ENCODE measurements at places on chromosomes 5 and 9.

DNA sequence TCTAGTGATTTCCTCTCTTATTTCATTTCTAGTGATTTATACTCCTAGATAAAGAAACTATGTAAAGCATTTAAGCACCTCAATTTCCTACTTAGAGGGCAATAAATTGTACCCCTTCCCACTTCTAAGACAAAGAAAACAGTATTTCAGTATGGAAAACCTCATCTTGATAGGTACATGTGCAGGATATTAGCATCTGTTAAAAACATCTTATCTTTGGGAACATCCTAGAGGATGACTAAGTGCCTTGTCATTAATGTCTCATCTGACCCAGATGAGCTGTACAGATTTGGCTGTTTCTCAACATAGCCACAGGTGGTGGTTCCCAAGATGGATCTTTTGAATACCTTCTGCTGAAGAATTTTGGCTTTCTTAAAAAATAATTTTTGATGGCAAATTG is 5.7 kb downstream of the MEGF10 start:
- no peak for DNase-seq

GRCh38 chr5:96284727-96285389 is 148.2 kb downstream of the PCSK1 start:
- no peak for DNase-seq

GRCh38 chr9:127608104-127608966 is 3.7 kb upstream of the STXBP1 start:
- no peak for DNase-seq

- DNase-seq: no peak
These were observed 1774.7 kb upstream of the ACO1 start for GRCh38 chr9:30609713-30610112.

- DNase-seq: no peak
These were observed 82.4 kb downstream of the SH3RF2 start for GRCh38 chr5:146018514-146019375.

DNA sequence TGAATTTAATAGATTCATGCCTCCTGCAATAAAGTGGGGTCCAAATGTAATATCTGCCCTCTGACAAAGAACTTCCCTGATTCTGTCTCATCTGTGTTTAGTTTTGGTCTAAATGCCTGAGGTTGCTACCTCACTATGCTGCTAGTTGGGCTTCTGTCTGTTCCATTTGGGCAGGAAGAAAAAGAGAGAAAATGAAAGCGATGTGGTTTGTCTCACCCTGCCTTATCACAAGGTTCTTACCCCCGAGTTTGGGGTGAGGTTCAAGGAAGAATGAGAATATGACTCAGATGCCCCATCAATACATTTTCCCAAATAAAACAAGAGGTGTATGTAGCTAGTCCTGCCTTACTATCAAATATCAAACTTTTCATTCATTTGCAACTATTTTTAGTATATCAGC is 132.1 kb upstream of the MTAP start:
- DNase-seq: no peak

GRCh38 chr9:137968235-137968634 is 90.7 kb downstream of the CACNA1B start:
- no peak for DNase-seq

GRCh38 chr9:133127340-133127981 is 6.4 kb upstream of the RALGDS start:
- no peak for DNase-seq

- no peak for DNase-seq
These were observed 11.7 kb downstream of the C5 start for GRCh38 chr9:121038362-121038761.

GRCh38 chr5:44833249-44833648 is 24.5 kb downstream of the MRPS30 start:
- no peak for DNase-seq

GRCh38 chr9:1071730-1072129 is 21.6 kb downstream of the DMRT2 start:
- DNase-seq: no peak

- DNase-seq: no peak
These were observed 8.9 kb downstream of the PLPPR1 start for GRCh38 chr9:101037430-101037829.

- no peak for DNase-seq
These were observed 2.3 kb downstream of the SLC4A9 start for GRCh38 chr5:140362311-140362710.

DNA sequence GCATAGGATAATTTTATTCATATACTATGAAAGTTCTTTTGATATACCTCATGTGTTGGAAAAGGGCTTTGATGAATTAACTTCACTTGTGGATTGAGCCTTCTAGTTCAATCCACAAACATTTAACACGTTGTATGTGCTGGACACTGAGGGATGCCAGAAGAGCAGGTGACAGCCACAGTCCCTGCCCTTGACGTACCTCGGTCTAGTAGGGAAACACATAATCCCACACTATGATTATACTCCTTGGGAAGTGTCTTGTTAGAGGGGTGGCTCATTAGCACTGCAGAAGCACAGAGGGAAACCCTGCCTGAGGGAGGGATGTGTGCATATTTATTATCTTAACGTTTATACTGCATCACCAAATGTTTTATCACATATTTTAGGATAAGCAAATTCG is 61.2 kb downstream of the PIK3R1 start:
- no peak for DNase-seq

- no peak for DNase-seq
These were observed 57.8 kb downstream of the ERGIC1 start for GRCh38 chr5:172891716-172892421.

DNA sequence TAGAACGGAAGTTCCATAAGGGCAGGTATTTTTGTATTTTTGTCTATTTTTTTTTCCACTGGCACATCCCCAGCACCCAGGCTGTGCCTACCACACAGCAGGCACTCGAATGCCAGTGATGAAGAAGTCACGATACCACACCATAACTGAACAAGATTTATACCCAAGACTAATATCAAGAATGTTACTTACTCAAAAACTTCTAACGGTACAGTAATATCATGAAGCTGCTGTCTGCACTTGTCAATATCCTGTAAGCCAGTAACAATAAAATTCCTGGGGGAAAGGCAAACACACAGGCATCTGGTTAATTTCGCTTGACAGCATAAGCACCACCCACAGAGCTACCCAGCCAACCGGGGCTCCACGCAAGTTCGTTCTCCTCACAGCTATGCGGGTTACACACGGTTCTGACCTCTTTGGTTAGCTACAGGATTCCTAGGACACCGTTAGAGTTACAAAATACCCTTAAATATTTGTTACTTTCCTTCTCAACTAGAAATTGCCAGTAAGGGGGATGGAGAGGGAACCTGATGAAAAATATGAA is 1.3 kb downstream of the MED10 start:
- DNase-seq: no peak

GRCh38 chr9:125822160-125822559 is 75.0 kb downstream of the PBX3 start:
- no peak for DNase-seq

DNA sequence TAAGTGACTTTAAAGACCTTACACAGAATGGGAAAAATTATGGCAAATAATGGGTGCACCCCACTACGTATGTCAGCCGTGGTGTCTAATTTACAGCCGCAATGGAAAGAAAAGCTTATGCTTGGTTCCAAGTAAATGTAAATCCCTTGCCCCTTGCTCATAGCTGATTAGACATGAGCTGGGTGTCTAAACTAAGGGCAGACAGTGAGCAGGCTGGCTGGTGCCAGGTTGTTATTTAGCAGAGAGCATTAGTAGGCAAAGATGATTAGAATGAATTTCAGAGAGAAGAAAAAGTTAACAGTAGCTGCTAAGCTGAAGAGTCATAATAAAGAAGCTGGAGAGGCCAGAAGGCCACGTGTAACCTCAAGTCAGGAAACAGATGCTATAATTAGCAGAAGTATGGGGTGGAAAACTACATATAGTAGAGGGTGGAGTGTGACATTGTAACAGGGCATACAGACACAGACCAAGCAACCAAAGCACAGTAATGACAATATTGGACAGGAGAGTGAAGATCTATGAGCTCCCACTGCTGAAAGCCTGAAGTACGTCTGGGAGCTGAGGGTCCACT is 257.7 kb downstream of the MCTP1 start:
- no peak for DNase-seq

DNA sequence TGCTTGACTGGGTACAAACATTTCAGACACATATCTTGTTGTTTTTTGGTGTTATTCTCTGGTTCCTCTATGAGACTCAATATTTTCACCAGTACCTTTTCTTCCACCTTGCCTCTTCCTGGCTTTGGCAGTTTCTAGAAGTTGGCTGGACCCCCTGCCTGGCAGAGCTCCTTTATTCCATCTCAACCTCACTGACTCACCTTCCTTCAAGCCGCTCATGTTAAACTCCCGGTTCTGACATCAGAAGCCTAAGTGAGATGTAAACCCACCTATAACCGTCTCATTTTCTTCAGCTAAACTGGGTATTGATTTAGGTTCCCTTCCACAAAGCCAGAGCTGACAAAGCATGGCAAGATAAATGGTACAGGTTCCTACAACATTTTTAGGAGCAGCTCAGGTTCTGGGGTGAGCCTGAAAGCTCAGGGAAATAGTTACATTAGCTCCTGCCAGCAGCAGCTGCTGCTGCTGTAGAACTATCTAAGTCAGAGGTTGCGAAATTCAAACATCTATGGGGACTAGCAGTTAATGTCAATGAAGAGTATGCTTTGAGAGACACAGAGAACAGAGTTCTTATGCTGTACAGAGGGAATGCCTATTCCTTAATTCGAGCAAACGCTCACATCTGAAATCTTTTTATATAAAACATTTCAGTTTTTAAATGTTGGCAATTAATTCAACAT is 197.1 kb upstream of the NR3C1 start:
- DNase-seq: peak; percentile 17

DNA sequence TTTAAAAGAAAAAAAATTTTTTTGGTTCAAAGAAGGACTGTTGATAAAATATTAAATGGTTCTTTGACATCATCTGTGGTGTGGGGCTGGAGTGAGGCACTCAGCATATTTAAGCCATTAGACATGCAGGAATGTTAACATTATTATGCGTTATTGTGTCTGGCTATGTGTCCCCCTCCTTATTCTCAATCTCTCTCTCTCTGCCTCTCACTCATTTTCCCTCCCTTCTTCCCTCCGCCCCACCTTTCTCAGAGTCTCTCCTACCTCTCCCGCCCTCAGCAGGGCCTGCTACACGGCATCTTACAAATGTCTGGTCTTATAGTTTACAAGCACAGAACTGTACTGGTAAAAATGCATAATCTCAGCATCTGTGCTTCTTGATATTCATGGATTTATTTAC is 287.8 kb upstream of the TMEM161B start:
- no peak for DNase-seq

GRCh38 chr9:826500-827280 is 14.8 kb upstream of the DMRT1 start:
- DNase-seq: no peak

DNA sequence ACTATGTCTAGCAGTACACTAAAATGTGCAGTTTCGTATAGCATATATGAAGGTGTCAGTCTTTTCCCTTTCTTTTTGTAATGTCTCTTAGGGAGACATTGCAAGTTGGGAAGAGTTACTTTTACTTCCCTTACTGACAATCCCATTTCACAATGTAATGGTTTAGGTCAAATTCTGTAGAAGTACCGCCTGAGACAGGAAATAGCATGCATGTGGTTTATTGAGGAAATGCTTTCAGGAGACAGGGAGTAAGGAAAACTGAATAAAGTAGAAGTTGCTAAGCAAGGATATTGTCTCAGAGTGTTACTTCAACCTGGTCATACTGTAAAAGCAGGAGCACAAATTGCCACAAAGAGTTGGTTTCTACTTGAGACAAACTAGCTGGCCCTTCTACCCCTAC is 32.1 kb upstream of the MSANTD3 start:
- DNase-seq: no peak

DNA sequence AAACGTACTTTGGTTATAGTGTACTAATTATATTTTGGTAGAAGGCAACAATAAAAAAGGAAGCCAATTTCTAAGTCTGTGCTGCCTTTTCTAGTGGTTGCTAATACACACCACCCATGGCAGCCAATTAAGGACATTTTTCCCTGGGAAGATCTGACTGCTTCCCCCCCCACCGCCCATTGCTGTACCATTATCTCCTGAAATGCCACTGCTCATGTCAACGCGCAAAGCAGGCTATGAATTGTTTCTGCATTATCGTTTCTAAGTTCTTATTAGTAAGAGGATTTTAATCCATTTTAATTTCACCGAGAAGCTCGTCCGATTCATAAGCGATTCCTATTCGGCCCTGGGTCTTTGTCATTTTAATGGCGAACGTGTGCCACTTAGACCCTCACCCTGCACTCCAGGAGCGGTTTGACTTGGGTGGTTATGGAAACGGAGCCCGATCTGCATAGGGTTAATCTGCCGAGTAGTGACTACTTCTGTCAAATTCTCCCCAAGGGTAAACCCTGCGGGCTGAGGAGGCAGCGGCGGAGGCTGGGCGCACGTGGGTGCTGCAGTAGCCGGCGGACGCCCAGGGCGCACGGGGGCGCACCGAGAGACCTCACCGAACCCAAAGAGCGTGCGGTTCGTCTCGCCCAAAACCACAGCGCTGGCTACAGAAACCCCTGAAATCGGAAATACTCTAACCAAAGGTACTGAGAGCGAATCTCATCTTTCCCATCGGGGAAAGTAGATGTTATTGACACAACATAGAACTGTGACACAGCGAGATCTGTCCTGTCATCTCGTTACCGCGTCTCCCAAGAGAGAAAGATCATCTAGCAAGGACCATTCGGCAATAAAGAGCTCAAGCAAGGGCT is 55.8 kb upstream of the SHC3 start:
- DNase-seq: no peak

- no peak for DNase-seq
These were observed 523 bp downstream of the EPB41L4B start for GRCh38 chr9:109320331-109320741.

- DNase-seq: no peak
These were observed 113.8 kb downstream of the TMC1 start for GRCh38 chr9:72635197-72635596.

DNA sequence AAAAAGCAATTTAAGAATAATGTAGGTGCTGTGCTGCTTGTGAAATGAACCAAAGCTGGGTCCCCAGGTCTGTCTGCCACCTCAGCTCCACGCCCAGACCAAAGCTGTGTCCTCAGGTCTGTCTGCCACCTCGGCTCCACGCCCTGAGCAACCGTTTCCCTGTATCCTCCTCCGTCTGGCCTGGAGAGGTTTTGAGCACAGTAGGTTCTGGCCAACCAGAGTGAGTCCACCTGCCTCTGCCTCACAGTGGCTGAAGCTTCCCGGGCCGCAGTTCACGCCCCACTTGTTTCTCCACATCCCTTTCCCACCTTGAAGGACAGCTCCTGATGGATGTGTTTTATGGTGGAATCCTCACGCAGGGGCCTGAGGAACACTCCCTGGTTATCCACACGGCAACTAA is 120.5 kb downstream of the ADAMTS2 start:
- no peak for DNase-seq

DNA sequence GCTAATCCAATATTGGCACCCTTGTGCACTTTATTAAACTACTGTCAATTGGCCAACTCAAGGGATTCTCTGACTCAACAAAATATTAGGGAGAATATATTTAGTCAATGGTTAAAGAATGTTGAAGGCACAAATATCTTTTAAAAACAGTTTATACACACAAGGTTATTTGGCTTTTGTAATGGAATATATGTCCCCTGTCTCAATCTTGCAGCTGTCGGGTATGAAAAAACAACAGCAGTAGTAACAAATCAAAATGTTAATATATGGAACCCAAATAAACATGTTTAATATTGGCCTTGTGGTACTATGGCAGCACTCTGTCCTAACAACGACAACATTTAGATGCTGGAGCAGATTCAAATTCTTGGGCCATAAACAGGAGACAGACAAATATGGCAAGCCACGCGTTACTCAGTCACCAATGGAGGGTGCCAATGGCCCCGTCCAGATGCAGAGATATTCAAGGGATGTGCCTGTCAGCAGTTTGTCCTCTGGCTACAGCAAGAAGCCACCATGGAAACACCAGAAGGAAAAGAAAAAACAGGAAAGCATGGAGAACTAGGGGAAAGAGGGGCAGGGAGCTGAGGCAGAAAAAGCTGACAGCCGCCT is 342.0 kb downstream of the NDUFS4 start:
- DNase-seq: no peak
